HS-27A (cell line): ENCODE measurements at places on chromosomes 13 and 19.

DNA sequence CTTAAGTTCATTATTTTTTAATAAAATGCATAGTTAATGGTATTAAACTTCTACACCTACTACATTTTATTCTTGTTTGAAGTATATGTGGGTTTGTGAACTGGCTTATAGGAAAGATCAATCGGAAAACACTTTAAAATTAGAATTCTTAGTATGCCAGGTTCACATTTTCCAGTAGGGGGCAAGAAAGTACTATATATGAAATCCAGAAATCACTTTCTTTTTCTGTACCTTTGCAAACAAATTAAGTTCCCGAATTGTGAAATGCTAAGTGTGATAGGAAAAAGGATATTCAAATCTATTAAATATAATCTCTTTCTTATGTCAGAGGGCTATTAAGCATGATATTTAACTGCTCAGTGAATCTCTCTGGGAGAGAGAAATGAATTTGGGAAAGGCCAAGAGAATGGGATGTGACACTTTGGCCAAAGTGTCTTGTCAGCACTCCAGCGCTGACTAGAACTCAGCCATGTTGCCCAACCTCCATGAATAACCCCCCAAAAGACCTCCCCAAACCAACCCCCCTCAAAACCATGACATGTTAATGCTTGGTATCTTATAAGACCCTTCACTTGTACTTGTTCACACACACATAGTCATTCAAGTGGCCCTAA is 122.6 kb upstream of the SLC10A2 start:
- no peak for DNase-seq

DNA sequence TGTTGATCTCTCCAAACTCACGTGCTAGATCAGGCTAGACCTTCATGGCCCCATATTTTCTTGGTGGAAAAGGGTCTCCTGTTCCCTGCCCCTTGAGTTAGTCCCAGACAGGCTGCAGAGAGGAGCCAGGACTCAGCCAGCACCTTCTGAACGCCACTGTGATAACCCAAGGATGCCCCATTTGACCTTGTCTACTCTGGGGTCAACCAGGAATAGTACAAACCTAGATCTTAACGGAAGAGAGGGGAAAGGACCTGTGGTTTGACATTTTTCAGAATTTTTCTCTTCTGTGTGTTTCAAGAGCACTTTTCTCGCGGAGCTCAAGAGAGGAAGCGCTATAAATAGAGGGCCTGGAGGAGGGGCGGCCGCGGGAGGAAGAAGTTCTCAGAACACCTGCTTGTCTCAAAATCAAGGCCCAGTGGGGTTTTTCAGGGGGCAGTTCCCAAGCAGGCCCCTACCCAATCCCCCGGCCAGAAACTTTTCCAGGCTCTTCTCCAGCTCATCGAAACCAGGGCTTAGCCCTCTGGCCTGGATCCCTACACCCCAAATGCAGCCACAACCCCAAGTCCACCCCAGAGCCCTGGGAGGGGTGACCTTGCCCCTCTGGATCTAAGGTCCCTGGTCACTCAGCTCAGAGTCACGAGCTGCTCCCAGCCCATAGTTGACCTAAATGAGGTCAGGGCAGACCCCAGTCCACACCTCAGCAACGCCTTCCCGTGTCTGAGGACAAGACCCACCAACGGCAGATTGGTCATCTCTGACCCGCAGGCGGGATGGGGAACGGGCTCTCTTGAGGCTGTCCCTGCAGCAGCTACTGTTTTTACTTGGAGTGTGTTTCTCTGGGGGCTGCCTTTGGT is 75.6 kb upstream of the TM9SF2 start:
- DNase-seq = no peak

DNA sequence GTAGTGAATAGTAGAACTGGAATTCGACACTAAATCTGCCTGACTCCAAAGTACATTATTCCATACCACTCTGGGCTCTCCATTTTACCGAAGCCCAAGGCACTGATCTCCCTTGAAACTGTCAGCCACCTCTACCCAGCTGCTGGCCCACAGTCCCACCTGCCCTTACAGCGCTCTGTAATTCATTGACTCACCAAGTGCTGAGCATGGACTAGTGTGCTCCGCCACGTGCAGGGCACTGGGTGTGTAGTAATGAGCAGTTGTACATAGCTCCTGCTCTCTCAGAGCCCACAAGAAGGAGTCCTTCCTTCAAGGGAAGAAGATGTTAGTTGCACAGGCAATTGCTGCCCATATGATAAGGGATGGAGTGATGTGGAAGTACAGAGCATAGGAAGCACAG is 76.6 kb upstream of the SIAH3 start:
- no peak for DNase-seq

DNA sequence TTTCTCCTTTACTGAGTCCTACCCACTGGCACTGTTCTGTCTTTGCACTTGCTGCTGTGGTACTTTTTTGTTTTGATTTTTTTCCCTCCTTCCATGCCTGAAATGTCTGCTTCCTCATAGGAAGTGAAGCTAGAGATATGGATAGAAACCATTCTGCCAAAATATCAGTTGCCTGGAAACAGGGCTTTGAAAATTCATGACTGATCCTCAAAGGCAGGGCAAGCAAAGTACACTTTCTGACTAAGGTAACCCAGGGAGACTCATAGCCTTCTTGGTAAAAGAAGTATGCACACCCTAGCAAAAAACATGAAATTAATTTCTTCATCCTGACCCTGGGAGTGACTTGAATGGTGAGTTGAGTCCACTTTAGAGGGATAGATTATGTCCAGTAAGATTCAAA is 329.8 kb downstream of the MYO16 start:
- no peak for DNase-seq

DNA sequence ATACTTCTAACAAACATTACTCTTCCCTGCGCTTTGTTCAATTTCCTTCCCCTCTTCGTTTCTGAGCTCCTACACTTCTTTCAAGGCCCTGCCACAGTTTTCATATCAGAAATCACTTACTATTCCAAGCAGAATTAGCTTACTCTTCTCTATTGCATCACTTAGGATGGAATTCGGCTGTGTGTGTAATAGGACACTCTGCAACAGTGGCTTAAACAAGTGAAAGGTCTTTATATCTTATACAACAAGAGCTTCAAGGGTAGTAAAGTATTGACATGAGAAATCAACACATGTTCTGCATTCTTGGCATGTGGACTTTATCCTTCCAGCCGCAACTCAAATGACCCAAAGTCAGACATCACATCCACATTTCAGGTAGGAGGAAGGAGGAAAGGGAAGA is 279.6 kb downstream of the PCDH20 start:
- DNase-seq = no peak

- peak; percentile 15 for DNase-seq
Measured at GRCh38 chr13:104984296-104984818, 1551.1 kb downstream of the EFNB2 start.

- DNase-seq = no peak
Measured at GRCh38 chr13:97493456-97493855, 59.5 kb downstream of the RAP2A start.

- DNase-seq = no peak
Measured at GRCh38 chr13:99063952-99064351, 86.1 kb upstream of the DOCK9 start.

- no peak for DNase-seq
Measured at GRCh38 chr13:102141625-102142472, 260.0 kb downstream of the FGF14 start.

GRCh38 chr19:14116918-14117578 is 514 bp downstream of the PRKACA start:
- no peak for DNase-seq

DNA sequence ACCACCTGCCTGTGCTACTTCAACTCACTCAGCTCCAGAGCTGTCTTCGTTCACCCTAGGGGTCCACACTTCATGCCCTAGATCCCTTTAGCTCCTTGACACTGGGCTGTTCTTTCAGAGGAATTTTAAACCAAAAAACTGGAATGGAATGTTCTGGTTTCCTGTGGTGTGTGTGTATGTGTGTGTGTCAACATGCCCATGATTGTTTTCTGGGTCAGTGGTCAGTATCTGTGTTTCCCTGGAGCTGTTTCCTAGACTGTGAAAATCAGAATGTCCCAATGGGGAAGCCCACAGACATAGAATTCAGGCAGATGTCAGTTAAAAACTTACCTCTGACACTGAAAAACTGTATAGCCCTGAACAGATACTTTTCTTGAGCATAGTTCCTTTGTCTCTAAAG is 1.3 kb downstream of the PMIS2 start:
- no peak for DNase-seq

GRCh38 chr19:35291259-35291658 is 702 bp upstream of the MAG start:
- DNase-seq = no peak

GRCh38 chr13:112259511-112259910 is 116.6 kb upstream of the SPACA7 start:
- no peak for DNase-seq

DNA sequence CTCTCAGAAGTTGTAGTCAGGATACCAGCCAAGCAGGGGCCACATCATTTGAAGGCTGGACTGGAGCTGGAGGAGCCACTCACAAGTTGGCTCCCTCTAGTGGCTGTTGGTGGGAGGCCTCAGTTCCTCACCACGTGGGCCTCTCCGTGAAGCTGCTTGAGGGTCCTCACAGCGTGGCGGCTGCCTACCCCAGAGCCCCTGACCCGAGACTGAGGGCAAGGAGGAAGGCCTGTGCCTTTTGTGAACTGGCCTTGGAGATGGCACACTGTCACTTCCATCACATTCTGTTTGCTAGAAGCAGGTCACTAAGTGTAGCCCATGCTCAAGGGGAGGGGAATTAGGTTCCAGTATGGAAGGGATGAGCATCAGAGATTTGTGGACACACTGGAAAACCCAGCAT is 14.6 kb downstream of the GNA11 start:
- no peak for DNase-seq

- DNase-seq = no peak
Measured at GRCh38 chr13:30165796-30166195, 141.6 kb downstream of the KATNAL1 start.

GRCh38 chr13:37613236-37613635 is 14.7 kb upstream of the POSTN start:
- DNase-seq = no peak

DNA sequence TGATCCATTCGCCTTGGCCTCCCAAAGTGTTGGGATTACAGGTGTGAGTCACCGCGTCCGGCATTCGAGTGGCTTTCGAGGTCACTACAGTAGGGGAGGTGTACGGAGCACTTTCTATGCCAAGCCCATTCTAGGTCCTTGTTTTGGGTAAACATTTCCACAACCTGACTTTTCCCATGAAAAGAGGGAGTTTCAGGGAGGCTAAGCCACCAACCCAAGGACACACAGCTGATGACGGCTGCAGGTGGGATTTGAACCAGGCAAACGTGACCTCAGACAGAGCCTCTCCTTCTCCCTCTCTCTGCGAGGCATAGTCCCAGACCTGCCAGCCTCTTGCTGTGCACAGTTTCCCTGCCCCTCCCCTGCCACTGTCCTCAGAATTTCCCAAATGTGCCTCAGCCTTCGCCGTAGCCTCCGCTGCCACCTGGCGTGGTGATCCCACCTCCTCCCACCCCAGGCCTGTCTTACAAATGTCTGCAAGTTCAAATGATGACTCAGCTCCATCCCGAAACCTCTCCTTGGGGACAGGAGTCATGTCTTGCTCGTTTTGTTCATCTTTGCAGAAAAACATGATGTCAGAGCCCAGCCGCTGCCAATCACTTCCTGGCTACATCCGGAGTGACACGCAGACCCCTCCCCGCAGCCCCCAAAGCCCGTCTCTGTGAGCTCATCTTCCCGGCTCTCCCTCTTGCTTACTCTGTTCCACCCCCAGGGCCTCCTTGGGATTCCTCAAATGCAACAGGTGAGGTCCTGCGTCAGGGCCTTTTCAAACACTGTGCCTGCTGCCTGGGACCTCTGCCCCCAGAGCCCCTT is 6.6 kb upstream of the GADD45B start:
- no peak for DNase-seq

GRCh38 chr19:7679771-7680605 is 645 bp upstream of the TRAPPC5 start:
- no peak for DNase-seq

GRCh38 chr19:15488489-15489226 is 9.4 kb upstream of the PGLYRP2 start:
- no peak for DNase-seq

DNA sequence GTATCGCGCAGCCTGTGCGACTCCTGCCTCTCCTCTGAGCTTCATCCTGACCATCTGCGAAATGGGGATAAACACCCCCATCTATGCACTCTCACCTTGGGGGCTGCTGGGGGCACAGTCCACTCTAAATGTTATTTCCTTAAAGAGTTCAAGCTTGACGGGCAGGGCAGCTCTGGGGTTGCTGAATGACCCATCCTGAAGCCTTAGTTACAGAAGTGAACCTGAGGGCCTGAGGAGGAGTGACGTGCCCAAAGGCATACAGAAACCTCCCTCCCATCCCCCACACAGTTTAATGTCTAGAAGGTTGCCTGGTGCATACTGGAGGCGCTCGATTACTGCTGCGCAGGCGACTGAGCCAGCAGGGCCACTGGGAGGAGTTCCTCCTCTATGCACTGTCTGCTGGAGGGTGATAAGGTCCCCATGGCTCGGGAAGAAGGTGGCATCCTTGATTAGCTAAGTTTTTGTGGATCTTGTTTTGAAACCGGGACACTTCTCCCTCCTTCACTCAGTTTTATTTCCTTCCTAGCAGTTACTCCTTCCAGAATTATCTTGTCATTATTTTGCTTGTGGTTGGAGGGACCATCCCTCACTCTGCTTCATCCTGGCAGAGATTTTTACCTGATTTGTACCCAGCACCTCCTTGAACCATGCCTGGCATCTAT is 572 bp upstream of the FKBP8 start:
- no peak for DNase-seq

- DNase-seq = no peak
Measured at GRCh38 chr13:34419025-34419424, 523.0 kb upstream of the NBEA start.

DNA sequence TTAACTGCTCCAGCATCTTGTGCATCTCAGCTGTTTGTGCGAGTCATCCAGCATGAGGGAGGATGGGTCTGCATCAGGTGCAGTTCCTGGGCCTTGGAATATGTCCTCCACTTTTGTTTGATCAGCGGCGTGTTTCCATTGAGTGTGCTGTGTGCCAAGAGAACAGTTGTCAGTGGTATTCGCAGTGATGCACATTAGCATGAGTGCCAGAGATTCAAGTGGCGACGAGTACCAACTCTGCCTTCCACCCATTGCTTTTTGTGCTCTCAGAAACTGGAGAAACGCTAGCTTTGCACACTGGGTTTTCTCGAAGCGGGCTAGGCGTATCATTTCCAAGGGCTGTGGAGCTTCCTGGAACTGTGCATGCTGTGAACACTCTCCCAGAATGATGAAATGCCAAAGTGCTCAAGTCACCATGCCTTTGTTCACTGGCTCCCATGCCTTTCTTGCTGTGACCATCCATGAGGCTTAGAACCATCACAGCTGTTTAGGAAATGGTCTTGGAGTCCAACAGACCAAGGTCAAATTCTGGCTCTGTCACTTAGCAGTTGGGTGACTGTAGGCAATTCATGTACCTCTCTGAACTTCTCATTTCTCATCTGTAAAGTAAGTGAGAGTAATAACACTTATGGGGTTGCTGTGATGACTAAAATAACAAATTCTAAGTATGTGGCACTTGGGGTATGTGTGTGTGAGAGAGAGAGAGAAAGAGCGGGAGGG is 18.4 kb downstream of the LRCH1 start:
- DNase-seq = no peak

DNA sequence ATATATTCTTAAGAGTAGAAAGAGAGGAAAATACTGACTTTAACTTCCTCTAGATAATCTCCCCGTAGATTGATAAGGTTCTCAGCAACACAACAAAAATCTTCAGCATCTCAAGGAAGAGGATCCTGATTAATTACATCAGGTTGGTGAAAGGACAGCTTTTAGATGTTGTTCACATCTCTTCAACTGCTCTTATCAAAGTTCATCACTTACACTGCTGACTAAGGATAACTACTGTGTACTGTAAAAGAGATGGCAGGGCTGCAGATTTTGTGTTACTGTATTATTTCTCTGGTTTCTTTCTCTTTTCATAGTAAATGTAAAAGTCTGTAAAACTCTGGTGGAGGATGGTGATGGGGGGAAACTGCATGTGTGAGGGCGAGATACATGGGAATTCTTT is 133.7 kb downstream of the PCDH9 start:
- no peak for DNase-seq
